ENCODE measurements at places on chromosomes 5 and 9.

GRCh38 chr5:1510631-1511030 is 13.1 kb downstream of the LPCAT1 start:
- DNase-seq = no peak

GRCh38 chr9:135882011-135882410 is 25.3 kb downstream of the CAMSAP1 start:
- DNase-seq = no peak

GRCh38 chr5:154352960-154353548 is 92.7 kb upstream of the SAP30L start:
- no peak for DNase-seq

DNA sequence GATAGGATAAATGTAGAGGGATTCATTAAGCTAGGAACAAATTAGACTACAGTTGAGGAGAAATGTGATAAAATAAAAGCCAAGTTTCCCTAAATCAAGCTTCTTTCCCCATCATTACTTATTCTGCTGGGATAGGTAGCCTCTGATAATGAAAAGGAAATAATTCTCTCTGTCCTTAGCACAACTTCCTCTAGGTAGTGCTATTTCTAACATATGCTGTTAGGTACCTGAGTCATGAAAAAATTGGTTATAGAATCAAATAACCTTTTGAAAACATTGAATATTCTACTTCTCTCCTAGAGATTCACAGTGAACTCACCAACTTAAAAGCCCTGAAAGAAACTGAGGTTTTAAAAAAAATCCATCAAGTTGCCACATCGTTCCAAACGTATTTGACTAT is 1793.1 kb downstream of the EFNA5 start:
- DNase-seq = peak; percentile 2

DNA sequence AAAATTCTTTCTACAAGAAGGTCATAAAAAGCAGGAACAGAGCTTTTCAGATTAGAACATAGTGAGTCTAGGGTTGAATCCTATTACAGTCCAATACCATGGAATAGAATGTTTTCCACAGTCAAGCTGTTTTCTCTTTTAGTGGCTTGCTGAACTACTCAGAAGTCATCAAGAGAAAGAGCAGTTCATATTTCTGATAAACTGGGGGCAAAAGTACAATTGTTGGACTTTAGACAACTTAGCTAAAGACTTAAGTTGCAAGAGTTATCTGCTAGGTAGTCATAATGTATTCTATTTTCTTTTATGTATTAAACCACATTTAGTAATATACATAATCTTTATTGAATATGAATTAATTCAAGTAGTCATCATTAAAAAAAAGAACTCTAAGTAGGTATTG is 233.1 kb upstream of the GRIA1 start:
- DNase-seq = no peak

DNA sequence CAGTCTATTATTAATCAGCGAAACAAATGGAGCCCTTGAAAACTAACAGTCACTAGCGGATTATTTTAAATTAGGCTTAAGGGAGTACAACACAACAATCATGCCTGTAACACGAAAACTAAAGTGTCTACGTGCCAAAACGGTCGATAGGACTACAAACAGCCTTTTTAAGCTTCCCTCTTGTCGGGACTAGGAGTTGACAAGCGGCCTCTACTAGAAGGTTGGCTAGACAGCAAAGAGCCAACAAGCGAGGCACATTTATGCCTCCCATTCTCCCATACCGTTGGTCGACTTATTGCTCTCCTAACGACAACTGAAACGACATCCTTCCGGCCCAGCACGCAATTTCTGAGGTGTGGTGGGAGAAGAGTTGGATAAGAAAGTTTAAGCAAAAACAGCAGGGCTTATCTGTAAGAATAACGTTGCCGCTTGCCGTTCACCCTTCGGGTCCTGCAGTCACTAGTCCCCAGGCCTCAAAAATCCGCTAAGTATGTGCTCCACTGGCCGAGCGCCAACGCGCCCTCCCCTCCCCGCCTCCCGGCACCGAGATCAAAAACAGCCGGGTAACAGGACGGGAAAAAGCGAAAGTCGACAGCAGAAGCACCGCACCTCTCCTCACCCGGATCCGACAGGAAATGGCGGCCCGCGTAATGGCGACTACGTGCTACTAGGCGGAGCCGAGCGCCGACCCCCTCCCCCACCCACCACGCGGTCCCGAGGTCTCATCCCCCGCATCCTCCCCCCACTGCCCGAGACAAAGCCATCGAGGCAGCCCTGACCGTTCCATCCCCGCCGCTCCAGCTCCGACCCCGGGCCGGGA is 813 bp downstream of the HNRNPK start:
- DNase-seq = peak; percentile 92

DNA sequence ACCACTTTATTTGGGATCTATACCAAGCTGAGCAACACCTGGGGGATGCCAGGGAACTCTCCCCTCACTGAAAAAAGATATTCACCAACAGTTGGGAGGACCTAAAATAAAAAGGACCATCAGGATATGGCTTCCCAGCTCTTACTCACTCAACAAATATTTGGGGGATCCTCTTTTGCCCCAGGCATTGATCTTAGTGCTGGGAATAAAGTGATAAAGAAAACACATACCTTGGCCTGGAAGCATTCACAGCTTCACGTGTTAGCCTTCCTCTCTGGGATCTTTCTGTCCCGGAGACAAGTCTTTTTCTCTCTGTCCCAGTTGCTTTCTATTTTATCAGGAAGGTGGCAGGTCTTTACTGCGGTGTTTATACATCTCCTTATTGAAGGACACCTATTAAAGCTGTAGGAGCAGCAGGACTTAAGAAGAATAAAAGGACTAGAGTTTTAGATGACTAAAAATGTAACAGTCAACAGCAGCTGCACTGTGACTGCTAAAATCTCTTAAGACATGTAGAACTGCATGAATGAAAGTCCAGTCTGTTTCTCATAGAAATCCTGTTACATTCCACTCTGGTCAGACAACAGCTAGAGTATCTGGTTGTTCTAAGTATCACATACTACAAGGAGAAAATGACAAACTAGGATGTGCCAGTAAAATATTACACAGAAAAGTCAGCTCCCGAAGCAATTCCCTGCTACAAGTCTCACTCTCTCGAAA is 90.0 kb upstream of the ITGA2 start:
- DNase-seq = no peak

Measured in RWPE1 (cell line).